Dermis lymphatic vessel endothelial cell (primary cell): ENCODE measurements at places on chromosomes 3 and 15. TPM values are rescaled to one million over a fixed set of nuclear protein-coding genes. Genes with fewer than 3 reads are reported as not detected.

SLC35G2 gene
- 23.8 and 33.4 TPM in 2 replicates for total RNA-seq

MORC1 gene
- not detected in 2 replicates for total RNA-seq

SI gene
- not detected in 2 replicates for total RNA-seq

CA12 gene
- total RNA-seq, result 0.60 and 0.98 TPM in 2 replicates

FAM174B gene
- 62.0 and 116 TPM in 2 replicates for total RNA-seq

PIGB gene
- 8.3 and 11.4 TPM in 2 replicates for total RNA-seq

FOXL2 gene
- under 0.01 TPM in 1 of 2 replicates, not detected in the other for total RNA-seq
